ENCODE measurements at places on chromosomes 6 and 20.

DNA sequence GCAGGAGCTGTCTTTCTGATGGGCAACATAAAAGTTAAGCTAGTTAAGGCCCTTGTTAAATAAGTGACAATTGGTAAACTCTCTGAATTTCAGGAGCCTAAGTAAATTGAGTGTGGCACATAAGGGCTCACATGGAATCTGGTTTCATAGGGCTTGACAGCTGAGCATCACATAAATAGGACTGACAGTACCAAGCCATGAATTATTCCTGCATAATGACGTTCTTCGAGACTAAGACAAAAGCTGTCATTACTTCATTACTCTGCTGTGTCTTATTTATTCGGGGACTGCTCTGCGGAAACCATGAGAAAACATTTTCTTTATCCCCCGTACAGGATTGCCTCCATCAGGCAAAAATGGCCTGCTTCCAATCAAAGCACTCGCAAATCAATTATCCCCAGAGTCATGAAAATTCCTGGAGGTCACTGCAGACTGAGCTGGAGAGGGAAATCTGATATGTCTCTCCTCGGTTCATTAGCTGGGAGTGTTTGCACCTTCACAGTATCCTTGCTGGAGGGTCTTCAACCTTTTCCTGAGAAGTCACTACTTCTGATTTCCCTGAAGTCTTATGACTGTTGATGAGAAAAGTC is 311.4 kb downstream of the CDH26 start:
- DNase-seq = no peak

DNA sequence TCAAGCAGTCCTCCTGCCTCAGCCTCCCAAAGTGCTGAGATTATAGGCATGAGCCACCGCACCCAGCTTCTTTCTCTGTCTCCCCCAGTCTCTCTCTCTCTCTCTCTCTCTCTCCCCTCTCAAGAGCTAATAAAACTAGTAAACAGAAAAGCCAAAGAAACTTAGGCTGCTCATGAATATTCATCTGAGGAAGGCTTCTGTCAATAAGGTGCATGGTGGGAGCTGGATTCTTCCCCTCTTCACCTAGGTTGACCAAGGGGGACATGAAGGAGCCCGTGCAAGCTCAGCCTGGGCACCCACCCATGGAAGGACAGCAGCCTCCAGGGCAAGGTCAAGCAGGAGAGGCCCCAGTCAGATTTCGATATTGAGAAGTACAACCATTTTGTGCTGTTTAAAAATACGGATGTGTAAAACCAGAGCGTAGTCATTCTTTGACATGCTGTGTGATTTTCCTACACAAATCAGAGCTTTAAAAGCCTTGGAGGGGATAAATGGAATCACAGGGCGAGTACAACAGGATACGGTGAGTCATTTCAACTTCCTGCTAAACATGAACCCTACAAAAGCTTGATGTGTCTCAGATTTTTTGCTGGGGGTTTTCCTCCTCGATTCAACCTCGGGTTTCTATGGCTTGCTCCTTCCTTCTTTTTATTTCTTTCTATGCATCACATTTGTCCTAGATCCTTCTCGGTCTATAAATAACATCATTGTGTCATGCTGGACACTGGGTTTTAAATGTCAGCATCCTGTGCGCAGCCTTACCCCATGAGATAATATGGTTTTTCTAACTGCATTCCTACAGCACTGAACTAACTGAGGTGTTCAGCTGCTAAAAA is 368.9 kb upstream of the JARID2 start:
- DNase-seq = no peak

DNA sequence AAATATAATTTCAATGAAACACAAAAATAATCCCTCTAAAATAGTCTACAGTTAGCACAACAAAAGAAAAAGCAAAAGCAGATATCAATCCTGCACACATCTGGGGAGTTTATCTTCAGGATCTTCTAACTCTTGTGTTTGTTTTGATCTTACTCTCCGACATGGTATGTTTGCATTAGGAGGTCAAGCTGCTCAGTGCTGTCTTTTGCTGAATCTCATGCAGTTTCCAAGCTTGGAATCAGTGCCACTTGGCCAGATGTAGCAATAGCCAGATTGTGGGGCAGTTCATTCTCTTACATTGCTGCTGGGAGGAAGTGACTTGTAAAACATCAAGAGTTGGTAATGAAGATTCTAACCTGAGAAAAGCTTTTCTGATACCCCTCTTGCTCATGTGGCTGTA is 29.5 kb downstream of the RIOK1 start:
- no peak for DNase-seq

- DNase-seq = no peak
These were observed 191.3 kb downstream of the TSHZ2 start for GRCh38 chr20:53163486-53163885.

- DNase-seq = no peak
These were observed 1337.7 kb downstream of the HACE1 start for GRCh38 chr6:103522045-103522444.

DNA sequence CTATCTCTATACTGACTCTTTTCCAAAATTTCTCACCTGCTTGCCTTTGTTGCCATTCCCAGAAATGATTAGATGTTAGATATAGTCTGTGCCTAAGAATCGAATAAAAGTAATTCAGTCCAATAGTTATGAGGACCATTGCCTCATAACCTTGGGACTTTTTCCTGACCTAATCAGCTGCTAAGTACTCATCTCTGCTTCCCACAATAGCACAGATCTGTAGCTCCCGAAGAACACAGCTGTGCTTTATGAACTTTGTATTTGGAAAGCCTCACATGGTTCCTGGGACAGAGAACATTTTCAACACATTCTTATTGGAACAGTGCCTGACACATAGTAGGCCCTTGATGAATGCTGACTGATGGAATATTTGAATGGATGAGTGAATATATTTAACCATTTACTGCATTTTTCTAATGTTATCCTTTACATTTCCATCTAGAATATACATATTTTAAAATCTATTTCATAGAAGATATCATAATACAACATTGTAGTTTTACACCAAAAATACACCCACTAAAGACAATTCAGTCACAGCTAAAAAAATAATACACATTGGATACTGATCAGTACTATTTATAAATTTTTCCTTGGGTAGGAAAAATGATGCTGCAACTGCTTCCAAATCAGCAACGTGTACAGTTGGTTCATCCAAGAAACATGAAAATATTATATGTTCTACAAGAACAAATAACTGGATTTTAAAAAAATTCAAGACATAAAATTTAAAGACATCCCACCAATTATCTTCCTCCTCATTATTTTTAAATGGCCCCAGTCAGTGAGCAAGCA is 53.9 kb downstream of the HS3ST5 start:
- DNase-seq = no peak

GRCh38 chr6:110528930-110529325 is 52.5 kb upstream of the SLC22A16 start:
- no peak for DNase-seq

DNA sequence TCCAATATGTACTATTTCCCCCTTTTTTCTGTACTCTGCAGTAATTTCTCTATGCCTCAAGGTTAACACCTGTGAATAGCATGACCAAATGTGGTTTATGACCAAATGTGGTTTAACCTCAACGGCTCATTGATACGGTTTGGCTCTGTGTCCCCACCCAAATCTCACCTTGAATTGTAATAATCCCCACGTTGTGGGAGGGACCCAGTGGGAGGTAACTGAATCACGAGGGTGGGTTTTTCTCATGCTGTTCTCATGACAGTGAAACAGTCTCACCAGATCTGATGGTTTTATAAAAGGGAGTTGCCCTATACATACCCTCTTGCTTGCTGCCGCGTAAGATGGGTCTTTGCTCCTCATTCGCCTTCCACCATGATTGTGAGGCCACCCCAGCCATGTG is 18.7 kb downstream of the DEK start:
- no peak for DNase-seq

DNA sequence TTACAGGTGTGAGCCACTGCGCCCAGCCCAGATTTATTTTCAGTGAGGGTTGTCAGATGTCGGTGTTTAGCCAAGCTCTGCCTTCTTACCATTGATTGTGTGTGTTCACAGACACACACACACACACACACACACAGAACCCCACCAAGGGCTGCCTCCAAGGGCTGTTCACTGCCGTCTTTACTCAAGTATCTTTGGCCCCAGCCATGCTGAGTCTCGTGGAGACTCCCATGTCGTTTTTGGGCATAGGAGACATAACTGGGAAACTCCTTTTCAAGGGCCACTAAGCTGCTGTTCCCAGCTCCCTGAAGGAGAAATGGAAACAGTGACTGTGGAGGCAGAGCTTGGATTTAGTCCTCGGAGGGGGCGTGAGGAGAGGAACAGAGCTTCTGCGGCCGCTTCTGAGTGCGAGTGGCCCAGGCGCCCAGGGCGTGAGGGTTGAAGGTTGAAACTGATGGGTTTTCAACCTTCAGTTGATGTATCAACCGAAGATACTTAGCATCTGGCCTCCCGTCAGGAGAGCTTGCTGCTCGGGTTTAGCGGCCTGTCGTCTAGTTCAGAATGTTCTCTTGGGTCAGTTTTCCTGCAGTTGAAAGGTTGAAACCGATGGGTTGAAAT is 243.6 kb downstream of the TTLL2 start:
- DNase-seq = no peak

GRCh38 chr20:17992847-17993513 is 24.2 kb downstream of the MGME1 start:
- no peak for DNase-seq

DNA sequence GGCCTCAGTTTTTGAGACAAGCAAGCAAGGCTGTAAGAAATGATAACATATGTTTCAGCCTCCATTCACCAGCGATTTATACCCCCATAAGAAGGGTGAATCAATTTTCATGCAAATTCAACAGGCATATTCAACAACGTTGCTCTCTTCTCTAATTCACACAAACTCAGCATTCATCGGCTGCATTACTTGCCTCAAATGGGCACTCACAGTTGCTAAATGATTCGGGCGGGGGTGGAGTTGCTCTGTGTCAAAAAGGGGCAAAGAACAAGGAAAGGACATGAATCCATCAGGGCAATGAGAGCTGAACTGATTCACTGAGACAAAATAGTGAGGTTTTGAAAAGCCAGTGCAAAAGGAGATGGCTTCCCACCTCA is 9.0 kb downstream of the MOXD1 start:
- no peak for DNase-seq

GRCh38 chr20:22586645-22587310 is 2.4 kb upstream of the FOXA2 start:
- DNase-seq = no peak

GRCh38 chr20:17317341-17317740 is 90.5 kb downstream of the PCSK2 start:
- DNase-seq = no peak

- no peak for DNase-seq
These were observed 38.4 kb upstream of the ARHGAP18 start for GRCh38 chr6:129748212-129748900.

GRCh38 chr6:169556758-169557548 is 144.9 kb downstream of the WDR27 start:
- no peak for DNase-seq

DNA sequence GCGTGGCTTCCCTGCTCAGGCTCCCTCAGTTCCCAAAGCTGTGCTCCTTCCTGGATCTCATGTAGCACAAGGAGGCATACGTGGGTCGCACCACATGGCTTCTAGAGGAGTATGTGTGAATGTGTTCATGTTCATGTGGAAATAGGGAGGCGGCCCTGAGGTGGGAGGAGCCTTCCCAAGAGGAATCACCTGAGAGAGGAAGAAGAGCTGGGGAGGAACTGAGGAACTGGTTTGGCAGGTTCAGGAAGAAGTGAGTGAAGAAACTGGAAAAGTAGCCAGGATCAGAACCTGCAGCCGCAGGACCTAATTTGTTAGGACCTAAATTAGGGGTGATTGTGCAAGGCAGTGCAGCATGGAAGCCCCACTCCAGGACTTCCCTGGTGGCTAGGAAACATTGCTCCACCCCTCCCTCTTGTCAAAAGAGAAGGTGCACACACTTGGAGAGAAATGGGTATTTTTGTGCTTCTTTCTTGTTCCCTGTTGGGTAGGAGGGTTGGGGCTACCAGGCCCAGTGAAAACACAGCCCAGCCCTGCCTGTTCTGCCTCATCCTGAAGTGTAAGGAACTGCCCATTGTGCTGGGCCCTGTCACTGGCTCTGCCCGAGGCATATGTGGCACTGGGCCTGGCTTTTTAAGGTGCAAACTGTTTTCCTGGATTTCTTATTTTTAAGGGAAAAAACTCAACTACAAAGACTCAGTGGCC is 20.7 kb downstream of the SYNJ2 start:
- DNase-seq = no peak

DNA sequence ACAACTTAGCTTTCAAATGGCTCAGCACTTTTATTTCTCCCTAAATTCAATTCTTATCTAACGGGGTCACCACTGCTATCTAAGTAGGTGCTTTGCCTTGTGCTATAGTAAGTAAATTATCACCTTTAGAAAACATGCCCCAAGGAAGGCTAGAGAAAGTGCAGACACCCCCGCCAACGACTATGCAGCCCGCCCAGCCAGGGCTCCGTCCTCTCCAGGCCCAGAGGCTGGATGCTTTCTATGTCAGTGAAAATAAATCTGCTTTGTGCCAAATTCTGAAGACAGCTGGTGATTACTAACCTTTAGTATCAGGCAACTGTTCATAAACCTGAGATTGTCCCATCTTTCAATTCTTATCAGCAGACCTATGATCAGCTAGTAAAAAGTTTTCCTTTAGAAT is 14.3 kb downstream of the KIAA0319 start:
- no peak for DNase-seq

DNA sequence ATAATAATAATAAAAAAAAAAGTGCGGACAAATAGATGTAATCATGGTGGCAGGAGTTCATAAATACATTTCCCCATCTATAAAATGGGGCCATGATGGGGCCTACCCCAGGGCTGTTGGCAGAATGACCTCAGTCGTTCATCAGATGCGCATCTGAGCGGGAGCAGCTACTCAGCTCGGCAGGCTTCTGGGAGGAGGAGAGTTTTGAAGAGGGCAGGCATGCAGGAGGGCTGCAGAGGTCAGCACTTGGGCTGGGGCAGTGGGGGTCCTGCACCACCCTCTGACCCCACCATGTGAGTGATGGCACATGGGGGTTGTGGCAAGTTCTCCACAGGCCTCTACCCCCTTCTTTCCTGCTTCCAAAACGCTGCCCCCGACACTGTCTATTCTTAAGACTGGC is 373.5 kb downstream of the ZFAND3 start:
- no peak for DNase-seq

- no peak for DNase-seq
These were observed 248.9 kb upstream of the THEMIS start for GRCh38 chr6:128149796-128150195.

DNA sequence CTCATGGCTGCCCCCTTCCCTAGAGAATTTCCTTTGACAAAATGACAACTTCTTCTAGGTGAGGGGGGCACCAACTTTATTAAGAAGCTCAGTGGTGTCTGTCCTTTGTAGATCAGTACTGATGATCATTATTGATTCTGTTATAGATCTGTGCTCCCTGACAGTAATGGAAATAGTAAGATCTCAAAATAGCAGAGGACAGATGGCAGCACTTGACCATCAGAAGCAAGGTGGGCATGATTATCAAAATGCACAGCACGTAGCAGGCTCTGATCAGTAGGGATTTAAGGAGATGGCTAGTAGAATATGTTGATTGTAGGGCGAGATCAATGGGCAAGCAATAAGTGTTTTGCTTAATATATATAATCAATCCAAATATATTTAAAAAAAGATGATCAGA is 208.6 kb upstream of the HDDC2 start:
- no peak for DNase-seq
